ENCODE measurements at places on chromosomes 6 and 20.

DNA sequence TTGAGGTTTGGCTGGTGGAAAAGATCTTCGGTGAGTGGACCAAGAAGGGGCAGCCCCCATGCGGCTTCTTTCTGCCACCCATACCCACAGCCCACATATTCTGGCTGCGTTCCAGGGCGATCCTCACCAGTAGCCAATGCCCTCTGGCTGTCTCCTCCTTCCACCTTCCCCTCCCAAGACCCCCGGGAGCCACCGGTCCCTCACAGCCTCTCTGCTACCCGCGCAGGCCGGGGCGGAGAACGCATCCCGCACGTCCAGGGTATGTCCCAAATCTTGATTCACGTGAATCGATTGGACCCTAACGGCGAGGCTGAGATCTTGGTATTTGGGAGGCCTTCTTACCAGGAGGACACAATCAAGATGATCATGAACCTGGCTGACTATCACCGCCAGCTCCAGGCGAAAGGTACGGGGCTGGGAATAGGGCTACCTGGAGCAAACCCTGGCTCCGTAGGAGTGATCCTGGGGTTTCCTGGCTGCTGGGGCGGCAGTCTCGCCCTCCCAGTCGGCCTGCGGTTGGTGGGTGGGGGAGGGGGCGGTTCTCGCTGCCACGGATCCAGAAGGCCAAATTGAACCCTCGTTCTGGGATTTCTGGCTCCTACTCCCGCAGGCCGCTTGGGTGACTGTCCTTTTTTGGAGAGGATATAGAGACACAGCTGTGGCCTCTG, 545 bp downstream of the KHDC3L start:
- no peak for DNase-seq

- no peak for DNase-seq
Measured at GRCh38 chr20:61960836-61961235, 104.8 kb downstream of the TAF4 start.

- DNase-seq: no peak
Measured at GRCh38 chr20:41085606-41086005, 51.7 kb upstream of the PLCG1 start.

DNA sequence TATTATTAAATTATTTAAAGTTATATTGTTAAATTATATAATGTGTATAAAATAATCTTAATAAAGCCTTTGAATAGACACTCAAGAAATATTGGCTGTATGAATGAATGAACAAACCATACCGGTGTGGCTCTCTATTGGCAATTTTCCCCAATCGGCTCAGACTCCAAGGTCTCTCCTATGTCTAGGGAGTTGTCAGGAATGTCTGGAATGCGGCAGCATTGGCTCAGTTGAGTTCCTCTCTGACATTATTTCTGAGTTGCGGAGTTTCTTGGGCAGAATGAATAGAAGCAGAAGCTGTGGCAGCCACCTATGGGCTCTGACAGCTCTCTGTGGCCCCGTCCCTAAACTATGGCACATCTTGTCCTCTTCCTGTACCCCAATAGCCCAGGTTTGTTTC, 111.0 kb downstream of the SOBP start:
- DNase-seq: no peak

GRCh38 chr6:138509371-138509770, 10.1 kb upstream of the NHSL1 start:
- no peak for DNase-seq

Measured in activated T-helper 1 cell treated with Interleukin-2 at 50 U/mL for 16 hours (primary cell).